ENCODE measurements at places on chromosomes 5 and 9. TPM values are rescaled to one million over a fixed set of nuclear protein-coding genes. Genes with fewer than 3 reads are reported as not detected.

The TESK1 gene
- total RNA-seq, result 8.5 TPM

The KCNV2 gene
- total RNA-seq, result not detected

The KIF24 gene
- total RNA-seq, result 2.3 TPM

The MARCHF11 gene
- total RNA-seq, result not detected

The MYO10 gene
- total RNA-seq, result 80.8 TPM

The SARDH gene
- 0.19 TPM for total RNA-seq

The CDC14B gene
- total RNA-seq, result 10.7 TPM

The IL5 gene
- not detected for total RNA-seq

The TMOD1 gene
- total RNA-seq, result 1.5 TPM

The MEIKIN gene
- not detected for total RNA-seq

The FRMD3 gene
- 2.2 TPM for total RNA-seq

The PPP3R2 gene
- total RNA-seq, result not detected

The VPS13A gene
- 16.7 TPM for total RNA-seq

The FABP6 gene
- total RNA-seq, result not detected

The MUSK gene
- total RNA-seq, result not detected

The HTR4 gene
- not detected for total RNA-seq

The SPATA31C1 gene
- not detected for total RNA-seq

The ANKHD1 gene
- 120 TPM for total RNA-seq

The NMUR2 gene
- total RNA-seq, result not detected

The WWC1 gene
- 0.31 TPM for total RNA-seq

The WDR31 gene
- 0.63 TPM for total RNA-seq

Data from bladder microvascular endothelial cell (primary cell).